ENCODE measurements at places on chromosomes 7 and 10.

DNA sequence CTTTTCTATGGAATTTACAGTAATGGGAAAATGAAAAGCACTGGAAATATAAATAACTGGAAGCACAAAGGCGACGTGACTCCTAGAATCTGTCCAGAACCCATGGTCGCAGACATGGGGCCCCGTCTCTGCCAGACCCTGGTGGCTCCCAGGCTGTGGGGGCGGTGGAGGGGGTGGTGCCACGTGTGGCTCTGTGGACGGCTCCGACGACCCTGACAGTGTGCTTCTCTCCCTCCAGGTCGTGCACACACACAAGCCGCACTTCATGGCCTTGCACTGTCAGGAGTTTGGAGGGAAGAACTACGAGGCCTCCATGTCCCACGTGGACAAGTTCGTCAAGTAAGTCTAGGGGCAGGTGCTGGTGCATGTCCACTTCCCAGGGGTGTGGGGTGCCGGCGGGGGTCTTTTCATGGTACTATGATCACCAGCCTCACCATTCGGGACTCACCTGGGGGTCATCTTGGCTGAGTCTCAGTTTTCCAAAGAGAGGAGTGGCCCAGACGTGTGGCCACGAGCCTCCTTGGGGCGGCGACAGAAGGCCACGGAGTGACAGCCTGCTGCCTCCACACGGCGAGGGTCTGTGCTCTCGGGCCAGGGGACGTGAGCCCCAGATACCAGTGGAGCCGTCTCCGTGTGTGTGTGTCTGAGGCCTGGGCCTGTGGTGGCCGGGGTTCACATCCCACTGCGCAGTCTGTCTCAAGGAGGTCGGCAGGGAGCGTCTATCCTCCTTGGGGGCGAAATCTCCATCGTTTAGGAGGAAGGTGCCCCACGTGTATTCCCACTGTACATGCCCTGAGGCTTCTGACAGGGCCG lies 108.2 kb downstream of the INPP5A start:
- H3K27me3 ChIP-seq: no peaks in the 10 kb centered on the region
- H3K27ac ChIP-seq: no peak overlapping the region
- no peaks in the 10 kb centered on the region for H3K36me3 ChIP-seq
- no peak for DNase-seq

DNA sequence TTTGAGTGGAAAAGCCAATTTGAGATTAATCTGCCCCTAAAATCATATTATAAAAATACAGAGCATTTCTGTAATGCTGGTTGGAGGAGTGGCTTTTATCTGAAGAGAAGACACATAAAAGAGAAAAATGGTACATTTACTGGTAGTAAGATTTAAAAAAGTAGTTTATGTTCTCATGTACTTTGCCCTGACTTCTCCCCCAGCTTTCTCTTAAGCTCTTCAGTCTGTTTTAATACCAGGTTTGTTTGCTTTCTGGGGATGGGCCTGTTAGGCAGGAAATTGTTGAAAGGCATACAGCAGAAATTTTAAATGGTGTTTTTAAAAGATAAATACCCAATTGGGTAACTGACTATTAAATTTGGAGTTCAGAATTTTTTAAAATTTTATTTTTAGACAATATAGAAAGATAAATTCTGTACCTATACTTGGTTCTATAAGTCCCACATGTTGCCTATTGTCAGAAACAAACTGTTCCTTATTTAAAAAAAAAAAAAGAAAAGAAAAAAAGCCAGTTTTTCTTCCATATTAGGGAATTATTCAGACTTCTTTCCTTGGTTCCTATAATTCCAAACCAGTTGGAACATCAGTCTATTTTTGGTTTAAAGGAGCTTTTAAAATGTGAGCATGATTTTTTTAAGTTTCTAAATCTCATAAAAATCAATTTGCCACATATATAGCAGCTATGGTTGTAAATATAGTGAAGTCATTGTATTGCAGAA lies 136.6 kb downstream of the ARID5B start:
- DNase-seq: no peak
- no peaks in the 10 kb centered on the region for H3K36me3 ChIP-seq
- H3K4me1 ChIP-seq: peaks cover 23% of the 10 kb centered on the region
- H3K4me3 ChIP-seq: no peak overlapping the region

DNA sequence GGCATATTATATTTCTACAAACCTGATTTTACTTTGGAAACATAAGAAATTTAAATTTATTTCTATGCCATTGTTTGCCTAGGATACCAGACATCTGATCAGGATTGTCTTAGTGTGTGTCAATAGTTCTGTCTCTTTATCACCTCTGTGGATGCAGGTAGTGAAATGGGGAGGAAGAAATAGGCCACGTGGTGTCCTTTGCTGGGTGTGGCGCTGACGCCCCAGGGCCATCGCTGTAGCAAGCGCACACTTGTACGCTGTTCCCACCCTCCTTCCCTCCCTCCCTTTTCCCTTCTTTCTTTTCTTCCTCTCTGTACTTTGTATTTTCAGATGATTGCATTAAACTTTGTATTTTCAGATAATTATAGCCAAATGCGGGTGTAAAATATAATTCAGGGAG lies 5.0 kb downstream of the DOCK1 start:
- H3K36me3 ChIP-seq: peaks cover 5% of the 10 kb centered on the region
- H3K27me3 ChIP-seq: no peaks in the 10 kb centered on the region
- no peak overlapping the region for H3K4me3 ChIP-seq
- H3K27ac ChIP-seq: peak overlapping the region; percentile 77
- no peak for DNase-seq
- peaks cover 23% of the 10 kb centered on the region for H3K4me1 ChIP-seq

DNA sequence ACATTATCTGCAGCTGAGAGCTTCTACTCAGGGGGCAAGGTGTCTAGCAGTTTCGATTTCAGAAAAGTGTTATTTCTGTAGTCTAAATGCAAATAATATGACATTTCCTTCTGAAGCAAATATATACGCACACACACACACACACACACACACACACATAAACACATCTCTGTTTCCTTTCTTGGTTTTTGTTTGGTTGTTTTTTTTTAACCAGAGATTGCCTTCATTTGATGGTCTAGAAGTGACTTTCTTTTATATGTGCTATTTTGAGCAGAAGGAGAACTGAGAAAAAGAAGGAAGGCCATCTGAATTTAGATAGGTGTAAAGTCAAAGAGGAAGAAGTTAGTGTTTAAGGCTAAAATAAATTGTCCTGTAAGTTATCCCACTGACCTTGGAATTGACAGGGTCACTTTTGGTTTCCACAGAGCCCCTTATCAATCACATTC lies 142.2 kb downstream of the TRIL start:
- H3K36me3 ChIP-seq: peaks cover 7% of the 10 kb centered on the region
- H3K27ac ChIP-seq: no peak overlapping the region
- no peak for DNase-seq
- H3K4me3 ChIP-seq: no peak overlapping the region
- H3K27me3 ChIP-seq: no peaks in the 10 kb centered on the region

GRCh38 chr7:17921857-17922416 lies 18.4 kb downstream of the SNX13 start:
- H3K36me3 ChIP-seq: no peaks in the 10 kb centered on the region
- no peak overlapping the region for H3K27ac ChIP-seq
- no peak for DNase-seq
- H3K4me3 ChIP-seq: no peak overlapping the region
- no peaks in the 10 kb centered on the region for H3K4me1 ChIP-seq

- no peak for DNase-seq
- no peaks in the 10 kb centered on the region for H3K4me1 ChIP-seq
- no peaks in the 10 kb centered on the region for H3K27me3 ChIP-seq
- H3K27ac ChIP-seq: no peak overlapping the region
- 0 out of 2 replicates have a peak, but pooled peaks cover 2% of the 10 kb centered on the region for H3K36me3 ChIP-seq
- H3K4me3 ChIP-seq: no peak overlapping the region
Measured at GRCh38 chr7:77855371-77856083, 57.0 kb downstream of the PHTF2 start.

- no peak for DNase-seq
- H3K27ac ChIP-seq: no peak overlapping the region
Measured at GRCh38 chr10:88028072-88028471, 164.6 kb downstream of the PTEN start.

- no peaks in the 10 kb centered on the region for H3K4me1 ChIP-seq
- no peaks in the 10 kb centered on the region for H3K27me3 ChIP-seq
- no peaks in the 10 kb centered on the region for H3K36me3 ChIP-seq
- H3K4me3 ChIP-seq: no peak overlapping the region
- no peak overlapping the region for H3K27ac ChIP-seq
Measured at GRCh38 chr7:133345690-133346421, 93.0 kb downstream of the EXOC4 start.

DNA sequence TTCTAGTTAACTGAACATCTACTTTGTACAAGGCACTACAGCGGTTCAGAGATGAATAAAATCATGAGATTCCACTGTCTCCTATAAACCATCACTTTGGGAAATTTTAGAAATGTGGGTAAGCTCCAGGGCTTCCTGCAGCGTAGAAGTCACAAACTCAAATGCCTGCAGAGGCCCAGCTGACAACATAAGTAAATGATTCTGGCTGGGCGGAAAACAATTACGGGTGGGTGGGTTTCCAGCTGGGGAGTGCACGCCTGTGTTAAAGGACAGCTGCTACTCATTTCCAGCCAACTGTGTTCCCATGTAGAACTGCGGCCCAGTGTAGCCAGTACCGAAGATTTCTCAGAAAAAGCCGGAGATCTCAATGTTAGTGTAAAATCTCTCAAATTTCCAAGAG lies 69.5 kb upstream of the ATRNL1 start:
- H3K4me3 ChIP-seq: no peak overlapping the region
- no peak for DNase-seq
- no peak overlapping the region for H3K27ac ChIP-seq
- no peaks in the 10 kb centered on the region for H3K27me3 ChIP-seq

- peak; percentile 60 for DNase-seq
- no peaks in the 10 kb centered on the region for H3K36me3 ChIP-seq
- peaks cover 31% of the 10 kb centered on the region for H3K4me1 ChIP-seq
- H3K27ac ChIP-seq: peak overlapping the region; percentile 37
- H3K27me3 ChIP-seq: no peaks in the 10 kb centered on the region
- no peak overlapping the region for H3K4me3 ChIP-seq
Measured at GRCh38 chr10:49138361-49138891, 4.6 kb upstream of the FAM170B start.

DNA sequence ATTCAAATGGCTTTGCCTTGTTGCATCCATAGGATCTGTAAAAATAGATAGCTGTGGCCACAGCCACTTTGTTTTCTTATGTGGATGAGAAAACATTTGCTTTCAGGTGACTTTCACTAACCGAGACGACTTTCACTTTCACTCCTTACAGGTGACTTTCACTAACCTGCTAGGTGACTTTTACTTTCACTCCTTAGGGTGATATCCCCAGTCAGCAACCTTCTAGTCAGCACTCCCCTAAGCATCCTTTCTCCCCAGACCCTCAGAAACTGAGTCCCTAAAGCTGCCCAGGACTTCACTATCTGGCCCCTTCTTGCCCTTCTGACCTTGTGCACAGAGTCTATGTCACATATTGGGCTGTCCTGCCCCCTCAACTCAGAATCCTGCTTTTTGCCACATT lies 177.5 kb downstream of the RELN start:
- H3K4me1 ChIP-seq: no peaks in the 10 kb centered on the region
- H3K36me3 ChIP-seq: no peaks in the 10 kb centered on the region
- H3K4me3 ChIP-seq: no peak overlapping the region

GRCh38 chr10:61140765-61141392 lies 196.9 kb upstream of the RHOBTB1 start:
- no peaks in the 10 kb centered on the region for H3K27me3 ChIP-seq
- H3K4me3 ChIP-seq: no peak overlapping the region
- H3K27ac ChIP-seq: no peak overlapping the region

DNA sequence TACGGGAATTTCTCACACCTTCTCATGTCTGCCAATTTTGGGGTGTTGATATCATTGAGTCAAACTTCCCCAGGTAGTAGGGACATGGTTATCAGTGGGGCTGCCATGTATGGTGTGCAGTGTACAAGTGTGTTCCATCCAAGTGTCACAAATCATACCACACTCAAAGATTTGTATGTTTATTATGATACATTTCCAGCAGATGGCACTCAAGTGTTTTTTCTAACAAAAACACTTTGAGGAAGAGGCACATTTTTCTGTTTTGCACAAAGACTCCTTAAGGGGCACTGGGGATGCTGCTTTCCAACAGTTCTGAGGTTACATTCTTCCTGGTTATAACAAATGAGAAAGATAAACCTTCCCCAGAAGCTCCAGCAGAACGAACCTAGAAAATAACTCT lies 414.5 kb downstream of the REEP3 start:
- no peaks in the 10 kb centered on the region for H3K4me1 ChIP-seq
- H3K27me3 ChIP-seq: no peaks in the 10 kb centered on the region
- no peak overlapping the region for H3K4me3 ChIP-seq
- H3K36me3 ChIP-seq: no peaks in the 10 kb centered on the region
- no peak for DNase-seq
- H3K27ac ChIP-seq: no peak overlapping the region

DNA sequence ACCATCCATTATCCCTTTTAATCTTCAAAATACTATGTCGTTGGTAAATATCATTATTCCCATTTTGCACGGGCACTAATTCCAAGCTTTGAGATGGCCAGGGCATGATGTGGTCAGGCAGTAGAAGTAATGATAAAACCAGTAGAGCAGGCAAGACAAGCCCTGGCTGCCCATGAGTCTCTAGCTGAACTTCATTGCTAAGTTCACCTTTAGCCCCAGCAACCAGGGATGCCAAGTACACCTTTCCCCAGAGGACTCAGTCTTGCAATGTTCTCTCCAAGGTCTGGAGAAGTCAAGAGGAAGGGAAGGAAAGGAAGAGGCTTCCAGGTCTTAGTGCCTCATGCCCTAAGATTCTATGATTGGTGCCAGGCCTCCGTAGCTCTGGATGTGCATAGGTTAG lies 203.2 kb downstream of the PLXNA4 start:
- H3K27me3 ChIP-seq: no peaks in the 10 kb centered on the region
- H3K27ac ChIP-seq: no peak overlapping the region
- H3K4me1 ChIP-seq: no peaks in the 10 kb centered on the region
- H3K36me3 ChIP-seq: no peaks in the 10 kb centered on the region
- no peak overlapping the region for H3K4me3 ChIP-seq

GRCh38 chr10:67036808-67037207 lies 111.0 kb downstream of the LRRTM3 start:
- H3K4me3 ChIP-seq: no peak overlapping the region
- no peaks in the 10 kb centered on the region for H3K4me1 ChIP-seq
- H3K36me3 ChIP-seq: no peaks in the 10 kb centered on the region
- no peak overlapping the region for H3K27ac ChIP-seq

GRCh38 chr10:114387784-114388183 lies 16.5 kb downstream of the AFAP1L2 start:
- no peaks in the 10 kb centered on the region for H3K27me3 ChIP-seq
- no peak for DNase-seq
- peaks cover 44% of the 10 kb centered on the region for H3K4me1 ChIP-seq
- H3K27ac ChIP-seq: no peak overlapping the region
- no peaks in the 10 kb centered on the region for H3K36me3 ChIP-seq
- no peak overlapping the region for H3K4me3 ChIP-seq

GRCh38 chr10:128474571-128474970 lies 348.3 kb upstream of the MKI67 start:
- no peak overlapping the region for H3K4me3 ChIP-seq
- H3K27ac ChIP-seq: no peak overlapping the region
- no peaks in the 10 kb centered on the region for H3K4me1 ChIP-seq
- no peak for DNase-seq
- no peaks in the 10 kb centered on the region for H3K27me3 ChIP-seq
- H3K36me3 ChIP-seq: no peaks in the 10 kb centered on the region

- no peak overlapping the region for H3K4me3 ChIP-seq
- H3K4me1 ChIP-seq: no peaks in the 10 kb centered on the region
- no peaks in the 10 kb centered on the region for H3K36me3 ChIP-seq
- no peaks in the 10 kb centered on the region for H3K27me3 ChIP-seq
- DNase-seq: no peak
Measured at GRCh38 chr10:99008054-99008453, 227.6 kb downstream of the HPSE2 start.
